ENCODE measurements at places on chromosomes 6 and 20.

DNA sequence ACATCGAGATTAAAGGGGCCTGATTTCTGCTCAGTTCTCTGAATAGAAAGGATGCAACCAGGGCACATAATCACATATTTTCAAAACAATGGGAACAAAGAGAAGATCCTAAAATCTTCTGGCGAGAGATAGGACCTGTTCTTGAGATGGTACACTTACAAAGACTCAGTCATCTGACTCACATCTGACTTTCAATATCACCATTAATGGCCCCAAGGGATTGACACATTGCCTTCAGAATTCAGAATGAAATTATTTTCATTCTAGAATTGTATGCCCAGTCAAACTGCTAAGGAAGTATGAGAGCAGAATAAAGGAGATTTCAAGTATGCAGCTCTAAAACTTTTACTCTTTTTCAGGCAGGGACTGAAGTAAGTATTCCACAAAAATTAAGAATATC is 240.7 kb upstream of the POU3F2 start:
- DNase-seq, result no peak

DNA sequence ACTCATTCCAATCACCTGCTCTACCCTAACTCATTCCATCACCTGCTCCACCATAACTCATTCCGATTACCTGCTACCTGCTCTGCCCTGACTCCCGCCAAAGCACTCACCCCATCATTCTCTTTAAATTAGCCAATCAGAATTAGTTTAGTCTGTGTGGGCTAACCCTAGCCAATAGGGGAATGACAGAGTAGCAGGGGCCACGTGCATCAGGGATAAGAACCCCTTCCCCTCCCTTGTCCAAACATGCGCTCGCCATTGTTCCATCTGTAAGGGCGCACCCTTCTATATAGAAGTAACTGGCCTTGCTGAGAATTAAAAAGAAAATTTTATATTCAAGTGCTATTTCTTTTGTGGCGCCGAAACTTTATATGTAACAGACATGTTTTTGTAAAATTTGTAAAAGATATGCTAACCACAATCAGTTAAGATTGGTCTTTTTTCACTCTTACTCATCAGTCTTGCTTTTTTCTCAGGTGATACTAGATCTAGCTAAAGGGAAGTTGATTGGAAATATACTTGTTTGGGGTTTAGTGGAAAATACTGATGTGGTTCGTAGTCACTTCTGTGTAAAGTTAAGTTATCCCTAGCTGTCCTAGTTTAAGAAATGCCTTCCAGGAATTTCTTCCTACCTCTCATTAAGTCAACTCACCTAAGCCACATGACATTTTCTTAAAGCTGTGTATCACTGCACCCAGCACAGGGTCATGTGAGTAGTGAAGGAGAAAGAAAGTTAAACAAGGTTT is 16.5 kb downstream of the RTN4IP1 start:
- DNase-seq, result no peak

DNA sequence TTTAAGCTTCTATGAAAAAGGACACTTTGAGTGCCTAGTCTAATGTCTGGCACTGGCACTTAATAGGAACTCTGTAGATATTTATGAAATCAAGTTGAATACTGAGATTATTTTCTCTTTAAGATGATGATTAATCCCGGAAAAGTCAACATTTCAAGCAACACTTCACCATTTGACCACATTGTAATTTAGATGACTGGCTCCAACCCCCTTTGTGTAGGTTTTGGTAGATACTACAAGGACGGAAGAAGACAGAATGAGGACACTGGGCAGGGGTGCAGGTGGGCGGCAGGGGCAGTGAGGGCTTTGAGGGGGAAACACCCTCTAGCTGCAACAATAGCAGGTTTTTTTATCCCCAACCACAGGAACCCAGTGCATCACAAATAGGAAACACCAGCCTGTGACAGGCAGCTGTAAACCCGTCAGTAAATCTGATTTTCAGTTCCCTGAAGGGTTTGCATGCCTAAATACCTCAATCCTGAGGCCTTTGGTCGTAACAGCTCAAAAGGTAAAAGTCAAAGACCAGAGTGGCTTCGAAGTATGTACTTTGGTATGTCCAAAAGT is 4.6 kb downstream of the DTNBP1 start:
- no peak for DNase-seq

- no peak for DNase-seq
Measured at GRCh38 chr6:39576556-39577303, 148.5 kb downstream of the KIF6 start.

DNA sequence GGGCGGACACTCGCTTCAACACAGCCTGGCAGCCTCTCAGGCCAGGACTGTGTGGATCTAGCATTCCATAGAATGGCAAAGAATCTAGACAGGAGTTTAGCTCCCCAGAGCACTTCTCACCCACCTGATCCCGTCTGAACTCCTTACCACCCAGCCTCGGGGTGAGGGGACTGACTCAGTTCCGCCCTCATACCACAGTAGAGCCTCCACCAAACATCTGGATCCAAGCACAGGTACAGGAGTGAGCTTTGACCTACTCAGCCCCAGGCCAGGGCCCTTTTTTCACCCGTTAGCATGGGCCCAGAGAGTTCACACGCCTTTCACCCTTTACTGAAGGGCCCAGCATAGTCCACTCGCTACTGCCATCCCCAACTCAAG is 715 bp downstream of the PSMF1 start:
- DNase-seq, result no peak

DNA sequence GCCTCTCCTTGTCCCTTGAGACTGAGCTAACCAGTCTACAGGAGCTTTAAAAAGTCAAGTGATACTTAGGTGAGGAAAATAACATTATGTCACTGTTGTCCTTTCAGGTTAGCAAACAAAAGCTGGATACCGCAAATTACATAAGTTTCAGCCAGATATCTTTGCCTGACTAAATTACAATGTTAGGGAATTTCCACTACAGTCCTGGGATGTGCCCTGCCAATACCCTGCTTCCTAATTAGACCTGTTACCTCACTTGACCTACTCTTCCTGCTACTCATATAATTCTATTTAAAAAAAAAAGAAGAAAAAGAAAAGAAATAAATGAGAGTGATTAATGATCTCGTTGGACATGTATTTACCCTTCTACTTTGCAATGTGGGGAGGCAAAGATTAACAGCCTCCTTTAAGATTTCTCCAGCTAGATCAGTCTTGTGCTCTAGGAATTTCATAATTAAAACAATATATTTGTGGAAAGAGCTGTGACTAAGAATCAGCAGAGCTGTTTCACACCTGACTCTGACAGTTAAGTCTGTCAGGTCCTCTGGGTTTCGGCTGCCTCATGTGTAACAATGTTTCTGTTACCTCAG is 318.9 kb downstream of the HDGFL1 start:
- DNase-seq, result peak; percentile 14

GRCh38 chr6:149059557-149059956 is 258.0 kb upstream of the TAB2 start:
- DNase-seq, result no peak
